ENCODE measurements at places on chromosomes 11 and 22.
A peak's percentile ranks its signal among the peaks of the same experiment; 100 is the strongest.

DNA sequence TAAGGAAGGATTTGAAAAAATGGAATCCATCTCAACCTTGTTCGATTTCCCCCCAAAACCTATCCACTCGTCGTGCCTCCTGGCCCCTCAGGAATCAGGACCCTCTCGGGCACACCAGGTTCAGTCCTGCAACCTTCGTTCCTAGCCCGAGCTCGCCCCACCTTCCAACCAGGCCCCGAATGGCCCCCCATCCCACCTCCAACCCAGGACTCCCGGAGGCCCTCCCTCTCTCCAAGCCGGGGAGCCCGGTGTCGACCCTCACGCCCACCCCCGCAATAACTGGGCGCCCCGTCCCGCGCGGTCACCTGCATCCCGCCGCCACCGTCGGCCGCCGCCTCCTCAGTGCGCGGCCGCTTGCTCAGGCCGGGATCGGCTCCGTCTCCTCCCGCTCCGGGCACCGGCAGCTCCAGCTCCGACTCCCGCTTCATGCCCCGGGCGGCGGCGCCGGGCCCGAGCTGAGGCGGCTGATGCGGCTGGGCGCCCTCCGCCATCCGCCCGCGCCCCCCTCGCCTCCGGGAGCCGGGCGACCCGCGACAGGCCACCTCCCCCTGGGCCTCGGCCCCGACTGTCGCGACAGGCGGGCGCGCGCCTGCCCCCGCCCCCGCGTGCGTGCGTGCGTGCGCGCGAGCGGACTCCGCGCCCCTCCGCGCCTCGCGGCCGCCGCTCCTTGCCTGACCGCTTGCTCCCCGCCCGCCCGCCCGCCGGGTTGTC lies 534 bp downstream of the RBFOX2 start:
- DNase-seq: peak; percentile 11

DNA sequence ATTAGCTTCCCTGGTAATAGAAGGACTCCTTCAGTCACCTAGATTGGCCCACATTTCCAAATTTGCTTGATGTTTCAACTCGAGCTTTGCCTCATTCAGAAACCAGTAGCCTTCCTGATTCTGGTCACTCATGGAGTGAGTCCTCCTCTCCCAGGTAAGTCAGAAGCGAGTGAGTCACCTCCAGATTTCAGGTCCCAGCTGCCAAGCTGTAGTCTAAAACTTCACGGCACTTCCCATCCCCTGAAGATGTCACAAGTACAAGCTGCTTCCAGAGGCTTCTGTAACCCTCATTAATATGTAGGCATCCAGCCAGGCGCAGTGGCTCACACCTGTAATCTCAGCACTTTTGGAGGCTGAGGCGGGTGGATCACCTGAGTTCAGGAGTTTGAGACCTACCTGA lies 23.5 kb downstream of the ARHGAP8 start:
- DNase-seq: no peak

- DNase-seq: no peak
Measured at GRCh38 chr22:44181033-44181911, 547 bp downstream of the PARVG start.

GRCh38 chr11:123228496-123229163 lies 33.6 kb upstream of the CLMP start:
- DNase-seq: no peak

DNA sequence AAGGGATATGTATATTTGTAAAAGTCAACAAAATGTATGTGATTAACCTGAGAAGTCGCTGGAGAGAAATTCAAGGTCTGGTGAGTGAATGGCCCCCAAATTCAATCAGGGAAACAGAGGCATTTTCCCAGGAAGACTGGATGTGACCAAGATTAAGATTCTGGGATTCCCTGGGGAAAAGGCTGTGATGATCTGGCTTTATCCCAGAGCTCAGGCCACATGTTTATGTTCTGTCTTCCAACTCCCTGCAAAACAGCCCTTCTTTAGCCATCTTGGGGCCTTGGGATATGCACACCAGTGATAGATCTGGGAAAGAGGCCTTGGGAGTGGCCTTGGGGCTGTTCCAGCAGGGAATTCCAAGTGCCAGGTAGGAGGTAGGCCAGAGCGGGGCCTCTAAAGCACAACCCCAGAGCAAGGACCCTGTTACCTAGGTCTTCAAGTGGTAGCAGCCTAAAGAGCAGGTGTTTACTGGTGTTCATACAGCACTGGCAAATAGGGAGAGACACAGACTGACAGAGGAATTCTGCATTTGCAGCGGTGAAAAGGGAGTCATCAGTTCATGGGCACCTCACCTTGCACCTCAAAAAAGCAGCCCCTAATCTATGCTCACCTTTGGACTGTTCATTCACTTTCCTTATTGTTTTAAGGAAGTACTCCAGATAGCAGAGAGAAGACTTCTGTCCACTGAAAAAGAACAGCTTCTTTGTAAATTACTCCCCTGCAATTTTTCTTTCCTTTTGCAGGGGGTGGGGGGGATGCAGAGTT lies 312.4 kb downstream of the BUD13 start:
- no peak for DNase-seq

DNA sequence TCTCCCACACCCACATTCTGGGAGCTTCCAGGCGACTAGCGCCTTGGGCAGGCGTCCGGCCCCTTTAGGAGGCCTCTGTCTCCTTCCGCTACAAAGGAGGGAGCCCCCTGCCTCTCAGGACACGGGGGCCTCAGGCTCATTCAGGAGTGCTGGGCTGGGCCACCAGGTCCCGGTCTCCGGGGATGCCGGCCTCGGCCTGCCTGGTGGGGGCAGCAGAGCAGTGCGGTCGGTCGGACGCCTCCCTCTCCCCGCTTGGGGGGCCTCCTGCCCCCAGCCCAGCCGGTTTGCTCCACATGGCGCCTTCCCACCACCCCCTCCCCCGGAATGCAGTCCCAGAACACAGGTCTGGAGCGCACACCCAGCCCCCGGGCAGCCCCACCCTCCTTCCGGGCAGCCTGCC lies 21.9 kb downstream of the MRPL23 start:
- DNase-seq: no peak

DNA sequence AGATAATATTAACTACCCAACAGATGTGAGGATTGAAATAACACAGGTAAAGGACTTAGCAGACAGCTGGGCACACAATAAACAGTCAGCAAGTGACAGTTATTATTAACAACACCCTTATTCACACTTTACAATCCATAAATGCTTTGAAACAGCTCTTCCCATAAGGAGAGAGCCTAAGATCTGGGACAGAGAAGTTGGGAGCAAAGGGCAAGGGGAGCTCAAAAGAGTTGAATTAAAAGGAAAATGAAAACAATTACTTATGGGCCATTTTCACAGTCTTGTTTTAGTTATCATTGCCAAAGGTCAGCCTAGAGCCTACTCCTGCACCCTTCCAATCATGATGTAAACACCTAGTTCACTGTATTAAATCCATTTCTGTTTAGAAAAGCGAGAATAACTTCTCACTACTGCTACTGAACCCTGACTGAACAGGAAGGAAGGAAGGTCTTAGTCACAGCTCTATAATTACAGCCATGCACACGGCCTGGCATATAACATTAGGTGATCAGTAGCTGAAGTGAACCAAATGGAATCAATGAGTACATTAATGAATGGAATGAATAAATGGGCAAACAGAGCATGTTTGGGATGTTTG lies 111.3 kb downstream of the PLEKHA7 start:
- no peak for DNase-seq

GRCh38 chr11:108586600-108586999 lies 7.0 kb downstream of the EXPH5 start:
- DNase-seq: no peak

GRCh38 chr11:103994518-103994917 lies 41.9 kb upstream of the DDI1 start:
- DNase-seq: no peak

GRCh38 chr11:4539603-4540219 lies 5.3 kb upstream of the OR52M1 start:
- peak; percentile 49 for DNase-seq

GRCh38 chr11:118212781-118213191 lies 12.0 kb downstream of the JAML start:
- DNase-seq: no peak

DNA sequence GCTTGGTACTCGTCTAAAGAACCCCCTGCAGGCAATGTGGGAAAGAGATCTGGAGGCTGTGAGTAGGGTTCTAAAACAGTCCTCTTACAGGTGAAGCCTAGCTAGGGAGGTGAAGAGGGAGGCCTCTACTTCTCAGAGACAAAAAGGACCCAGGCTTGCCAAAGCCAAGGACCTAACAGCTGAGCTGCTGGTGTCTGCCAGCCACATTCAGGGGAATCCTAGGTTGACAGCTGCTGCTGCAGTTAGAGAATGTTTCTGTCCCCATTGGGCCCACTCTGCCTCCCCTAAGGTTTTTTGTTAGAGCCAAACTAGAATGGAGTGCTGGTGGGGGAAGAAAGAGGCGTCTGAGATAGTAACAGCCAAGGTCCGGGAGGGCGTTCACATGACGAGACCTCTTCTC lies 26.6 kb upstream of the TLCD5 start:
- no peak for DNase-seq

- peak; percentile 14 for DNase-seq
Measured at GRCh38 chr11:17224727-17225126, 16.9 kb upstream of the PIK3C2A start.

GRCh38 chr11:128765104-128765503 lies 71.2 kb downstream of the FLI1 start:
- DNase-seq: no peak

Data from fibroblast of the aortic adventitia (primary cell).